ENCODE measurements at places on chromosomes 2 and 18.

DNA sequence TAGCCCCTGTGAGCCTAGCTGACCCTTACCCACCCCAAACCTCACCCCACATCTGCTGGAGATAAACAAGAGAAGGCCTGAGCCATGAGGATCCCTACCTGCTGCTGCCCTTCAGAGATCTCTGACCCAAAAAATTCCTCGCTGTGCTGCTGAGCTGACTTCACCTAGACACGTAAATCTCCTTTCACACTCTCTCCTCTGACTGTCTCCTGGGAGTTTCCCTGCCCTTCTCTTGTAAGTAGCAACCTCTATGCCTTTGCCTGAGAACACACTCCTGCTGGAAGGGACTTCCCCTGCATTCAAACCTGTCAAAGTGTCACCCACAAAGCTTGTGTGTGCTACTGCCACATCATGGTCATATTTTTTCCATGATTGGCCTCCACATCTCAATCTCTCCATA lies 134.2 kb upstream of the NOL4 start:
- DNase-seq: no peak

- DNase-seq: no peak
Measured at GRCh38 chr2:237060534-237061312, 25.0 kb upstream of the COPS8 start.

DNA sequence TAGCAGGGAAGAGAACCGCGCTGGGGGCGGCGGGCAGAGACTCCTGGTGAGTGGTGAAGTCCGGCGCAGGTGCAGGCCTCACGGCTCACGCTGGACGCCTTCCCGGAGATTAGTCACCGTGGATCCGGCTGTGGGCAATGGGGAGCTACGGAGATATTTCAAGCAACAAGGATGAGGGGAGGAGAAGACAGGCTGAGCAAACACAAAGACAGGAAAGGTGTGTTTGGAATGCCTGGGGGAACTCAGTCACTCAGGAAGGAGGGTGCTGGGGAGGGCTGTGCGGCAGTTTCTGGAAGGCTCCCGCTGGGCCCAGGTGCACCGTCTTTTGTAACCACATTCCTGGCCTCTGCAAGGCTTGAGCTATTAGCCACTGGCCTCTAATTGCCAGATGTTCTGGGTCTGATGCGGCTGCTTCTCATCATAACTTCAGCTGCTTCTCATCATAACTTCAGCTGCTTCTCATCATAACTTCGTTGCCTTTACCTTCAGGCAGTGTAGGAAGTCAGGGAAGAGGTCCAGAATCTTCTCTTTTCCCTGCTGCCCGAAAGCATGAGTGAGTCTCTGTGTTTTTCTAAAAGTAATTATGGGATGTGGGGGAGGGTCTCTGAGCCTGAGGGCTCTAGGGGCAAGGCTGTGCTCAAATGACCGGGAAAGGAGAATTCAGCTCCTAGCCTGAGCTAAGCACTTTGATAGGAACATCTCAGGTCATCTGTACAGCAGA lies 118.9 kb downstream of the PXDN start:
- DNase-seq: no peak

DNA sequence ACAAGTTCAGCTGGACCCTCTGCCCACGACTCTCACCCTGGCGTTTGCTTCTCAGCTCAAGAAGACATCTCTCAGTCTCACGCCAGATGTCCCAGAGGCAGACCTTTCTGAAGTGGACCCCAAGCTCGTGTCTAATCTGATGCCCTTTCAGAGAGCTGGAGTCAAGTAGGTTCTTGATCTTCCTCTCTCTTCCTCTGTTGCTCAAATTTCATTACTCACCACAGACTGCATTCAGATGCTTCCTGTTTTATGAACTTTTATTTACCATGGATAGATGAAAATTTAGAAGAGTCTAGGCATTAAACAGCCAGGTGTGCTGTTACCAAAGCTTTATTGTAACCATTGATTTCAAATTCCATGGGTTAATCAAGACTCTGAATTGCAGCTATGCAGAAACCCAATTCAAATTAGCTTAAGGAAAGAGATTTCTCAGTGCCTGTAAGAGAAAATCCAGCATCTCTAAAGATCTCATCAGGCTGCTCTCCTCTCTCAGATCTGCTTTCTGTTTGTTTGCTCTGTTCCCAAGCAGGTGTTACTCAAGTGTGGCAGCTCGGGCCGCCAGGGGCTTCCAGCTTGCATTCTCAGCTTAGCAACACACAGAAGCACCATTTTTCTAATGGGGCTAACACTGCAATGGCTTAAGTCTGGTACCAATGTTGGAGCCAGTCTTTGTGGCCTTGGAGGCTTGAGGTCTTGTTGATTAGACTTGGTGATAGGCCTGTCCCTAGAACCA lies 16.5 kb downstream of the SMARCAL1 start:
- DNase-seq: no peak

DNA sequence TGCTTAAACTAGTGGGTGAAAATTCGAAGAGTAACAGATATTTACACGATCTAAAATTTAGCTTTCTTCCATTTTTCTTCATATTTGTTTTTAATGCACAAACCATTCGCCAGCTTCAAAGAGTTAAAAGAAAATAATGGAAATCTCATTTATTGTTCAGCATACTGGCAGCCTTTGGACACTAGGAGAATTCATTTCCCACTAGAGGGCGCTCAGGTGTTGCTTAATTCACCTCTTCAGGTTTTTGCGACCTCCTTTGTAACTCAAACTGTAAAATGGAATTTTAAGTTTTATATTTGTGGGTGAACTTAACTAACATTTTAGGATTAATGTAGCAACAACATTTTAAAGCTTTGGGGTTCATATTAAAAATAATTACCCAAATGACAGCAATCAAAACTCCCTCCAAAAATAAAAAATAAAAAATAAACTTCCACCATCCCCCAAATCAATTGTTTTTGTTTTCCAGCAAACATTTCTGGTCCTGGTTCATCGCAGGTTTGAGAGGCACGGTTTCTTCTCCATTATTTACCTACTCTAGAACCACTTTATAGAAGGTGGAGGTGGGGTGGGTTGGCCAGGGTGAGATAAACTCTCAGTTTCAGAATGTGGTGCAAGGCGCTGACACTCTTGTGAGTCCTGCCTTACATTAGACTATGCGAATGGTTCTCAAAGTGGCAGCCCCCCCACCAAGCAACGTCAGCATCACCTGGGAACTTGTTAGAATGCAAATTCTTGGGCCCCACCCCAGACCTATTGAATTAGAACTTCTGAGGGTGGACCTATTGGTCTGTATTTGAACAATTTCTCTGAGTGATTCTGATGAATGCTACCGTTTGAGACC lies 24.7 kb upstream of the PNPT1 start:
- DNase-seq: no peak

Measured in activated T-helper 1 cell treated with Interleukin-2 at 50 U/mL for 16 hours (primary cell).